ENCODE measurements at places on chromosomes 13 and 19.

DNA sequence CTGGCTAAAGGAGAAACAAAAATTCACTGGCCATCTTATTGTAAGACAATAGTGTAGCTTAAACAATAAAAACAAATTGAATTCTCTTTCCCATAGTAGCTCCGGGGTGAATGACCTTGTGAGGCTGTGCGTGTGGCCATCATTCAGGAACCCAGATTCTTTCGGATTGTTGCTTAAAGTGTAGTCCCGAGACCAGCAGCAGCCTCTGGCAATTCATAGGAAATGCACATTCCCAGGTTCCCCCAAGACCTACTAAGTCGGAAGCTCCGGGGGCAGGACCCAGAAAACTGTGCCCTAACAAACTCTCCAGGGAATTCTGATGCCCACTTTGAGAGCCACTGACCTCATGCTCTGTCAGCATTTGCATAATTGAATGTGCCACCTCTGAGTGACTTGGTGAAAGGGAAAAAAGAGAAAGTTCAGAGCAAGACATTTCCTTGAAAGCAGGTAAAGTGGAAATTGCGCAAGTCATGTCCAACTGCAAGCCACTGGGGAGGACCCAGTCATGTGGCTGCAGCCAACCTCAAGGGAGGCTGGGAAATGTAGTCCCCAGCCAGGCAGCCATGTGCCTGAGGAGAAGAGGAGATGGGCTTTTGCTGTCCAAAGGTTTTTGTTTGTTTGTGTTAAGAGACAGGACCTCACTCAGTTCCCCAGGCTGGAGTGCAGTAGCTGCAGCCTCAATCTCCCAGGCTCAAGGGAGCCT, 50.7 kb upstream of the PNMA8B start:
- no peak for DNase-seq

- DNase-seq: no peak
Measured at GRCh38 chr13:95056266-95056665, 245.0 kb downstream of the ABCC4 start.

DNA sequence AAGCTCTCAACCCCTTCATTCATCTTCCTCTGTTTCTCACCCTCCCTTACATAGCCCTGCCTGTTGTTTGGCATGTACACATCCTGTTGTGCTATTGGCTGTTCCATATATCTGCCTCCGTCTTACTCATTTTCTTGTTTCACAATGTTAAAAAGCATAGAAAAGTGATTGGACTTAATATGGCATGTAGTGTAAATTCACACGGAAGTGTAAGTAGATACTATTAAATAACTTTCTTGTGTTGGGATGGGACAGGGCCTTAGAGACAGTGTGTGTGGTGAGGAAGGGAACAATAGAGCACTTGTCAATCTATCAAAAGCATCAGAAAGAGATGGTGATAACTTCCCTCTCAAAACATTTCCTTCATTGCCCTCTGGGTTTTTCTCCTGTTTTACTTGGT, 12.3 kb downstream of the LMO7 start:
- DNase-seq: no peak

DNA sequence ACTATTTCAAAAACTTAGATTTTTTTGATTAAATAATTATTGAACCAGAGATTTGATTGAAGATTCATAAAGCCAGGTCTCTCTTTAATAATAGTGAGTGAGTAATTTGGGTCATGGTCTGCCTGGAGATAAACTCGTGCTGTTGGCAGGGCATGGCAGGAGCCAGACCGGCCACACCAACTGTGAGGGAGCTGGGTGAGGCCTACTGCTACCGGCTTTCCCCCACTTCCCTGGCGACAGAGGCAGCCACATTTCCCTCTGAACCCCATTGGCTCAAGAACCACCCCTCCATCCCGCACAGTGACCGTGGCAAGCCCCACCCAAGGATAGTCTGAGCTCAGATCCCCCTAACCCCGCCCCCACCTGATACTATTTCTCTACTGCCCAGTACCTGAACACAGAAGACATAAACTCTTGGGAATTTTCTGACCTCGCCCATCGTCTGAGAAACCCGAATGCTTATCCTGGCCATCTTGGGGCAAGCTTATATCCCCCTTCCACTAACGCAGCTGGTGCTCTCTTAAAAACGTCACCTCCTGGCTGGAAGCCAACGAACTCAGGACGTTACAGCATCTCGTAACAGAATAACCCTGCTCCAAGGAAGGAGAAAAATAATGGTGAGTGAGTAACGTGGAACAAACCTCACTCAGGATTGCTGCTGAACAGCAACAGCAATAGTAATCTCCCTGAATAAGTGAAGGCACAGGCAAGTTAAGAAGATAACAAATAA, 627.6 kb upstream of the PCDH9 start:
- no peak for DNase-seq

DNA sequence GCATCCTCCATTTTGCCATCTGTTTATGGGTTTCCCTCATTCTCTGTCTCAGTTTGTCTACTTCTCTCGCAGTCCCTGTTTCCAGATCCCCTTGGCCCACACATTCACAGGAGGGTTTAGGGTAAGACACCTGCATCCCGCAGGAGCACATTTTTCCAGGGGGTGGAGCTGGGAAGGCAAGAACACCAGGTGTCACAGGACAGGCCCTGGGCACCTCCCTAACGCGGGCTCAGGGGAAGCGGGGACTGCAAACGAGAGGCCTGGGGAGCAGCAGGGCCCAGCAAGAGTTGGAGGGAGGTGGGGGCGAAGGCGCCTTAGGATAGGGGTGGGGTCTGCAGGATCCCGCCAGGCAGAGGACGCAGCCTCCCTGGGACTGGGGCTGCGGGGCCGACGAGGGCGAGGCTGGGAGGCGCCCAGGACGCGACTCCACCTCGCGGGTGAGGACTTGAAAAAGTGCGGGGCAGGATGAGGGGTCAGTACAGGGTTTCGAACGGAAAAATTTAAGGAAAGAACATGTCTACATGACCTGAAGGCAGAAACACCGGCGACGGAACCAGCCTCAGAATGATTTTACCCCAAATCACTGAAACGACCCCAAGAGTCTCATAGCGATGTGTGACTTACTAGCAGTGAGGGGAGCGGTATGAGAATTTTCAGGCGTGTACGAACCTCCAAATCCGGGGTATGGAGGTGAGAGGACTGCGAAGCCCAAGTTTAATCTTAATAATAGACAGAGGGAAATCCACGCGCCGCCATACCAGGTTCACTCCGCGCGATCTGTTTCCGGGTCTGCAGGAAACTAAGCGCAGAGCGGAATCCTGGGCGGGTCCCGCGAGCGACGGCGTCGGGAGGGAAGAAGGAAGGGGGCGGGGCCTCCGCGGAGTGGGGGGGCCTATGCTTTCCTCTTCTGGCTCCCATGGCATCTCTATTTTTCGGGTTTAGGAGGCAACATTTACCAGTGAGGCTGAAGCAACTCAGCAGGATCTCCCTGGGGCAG, 7.1 kb upstream of the ERVV-2 start:
- DNase-seq: no peak

DNA sequence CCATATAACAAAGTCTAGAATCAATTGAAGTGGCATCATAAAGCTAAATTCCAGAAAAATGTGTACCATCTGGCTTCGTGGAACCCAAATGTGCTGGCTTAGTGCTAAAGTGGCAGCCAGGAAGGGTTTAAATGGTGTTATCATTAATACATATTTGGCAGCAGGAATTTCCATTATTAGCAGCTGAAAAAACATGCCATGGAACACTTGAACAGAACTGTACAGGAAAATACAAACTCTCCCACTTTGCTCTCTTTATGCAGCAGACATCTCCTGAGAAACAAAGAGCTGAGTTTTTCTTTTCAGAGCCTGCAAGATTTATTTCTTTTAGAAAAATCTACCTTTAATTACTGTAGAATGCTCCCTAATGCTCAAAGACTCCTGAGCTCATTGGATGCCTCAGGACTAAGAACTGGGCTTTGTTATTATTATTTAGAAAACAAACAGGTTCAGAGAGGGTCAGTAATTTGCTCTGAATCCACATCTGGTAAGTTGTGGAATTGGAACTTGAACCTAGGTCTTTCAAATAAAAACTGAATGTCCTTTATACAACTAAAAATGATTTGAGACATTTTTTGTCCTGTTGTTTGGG, 179.0 kb downstream of the LACC1 start:
- no peak for DNase-seq

GRCh38 chr13:37878496-37878895, 8.9 kb upstream of the TRPC4 start:
- no peak for DNase-seq

DNA sequence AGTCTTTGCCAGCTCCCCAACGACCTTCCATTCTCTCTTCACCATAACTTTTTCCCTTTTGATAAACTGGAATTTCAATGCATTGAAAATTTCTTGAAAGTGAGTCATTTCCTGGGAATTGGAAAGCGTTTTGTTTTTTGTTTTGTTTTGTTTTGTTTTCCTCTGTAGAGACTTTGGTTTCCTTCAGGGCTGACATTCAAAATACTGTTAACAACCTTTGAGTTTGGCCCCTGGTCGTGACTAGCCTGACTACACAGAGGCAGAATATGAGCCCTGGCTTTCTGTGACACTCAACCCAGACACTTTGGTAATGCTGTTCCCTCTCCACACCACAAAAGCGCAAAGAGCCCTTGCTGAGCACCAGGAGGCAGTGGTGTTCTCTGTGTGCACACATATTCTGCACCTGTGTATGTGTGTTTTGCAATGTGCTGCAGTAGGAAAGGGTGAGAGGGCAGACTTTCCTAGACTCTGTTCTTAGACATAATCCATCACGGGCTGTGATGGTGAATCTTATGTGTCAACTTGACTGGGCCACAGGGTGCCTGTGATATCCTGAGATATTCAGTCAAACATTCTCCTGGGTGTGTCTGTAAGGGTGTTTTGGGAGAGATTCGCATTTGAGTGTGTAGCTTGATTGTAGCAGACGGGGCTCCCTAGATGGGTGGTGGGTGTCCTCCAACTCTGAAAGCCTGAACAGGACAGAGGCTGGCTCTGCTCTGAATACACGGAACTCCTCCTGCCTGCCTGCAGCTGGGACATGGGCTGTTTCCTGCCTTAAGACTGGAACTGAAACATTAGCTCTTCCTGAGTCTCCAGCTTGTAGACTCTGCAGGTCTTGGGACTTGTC, 29.5 kb upstream of the ANKRD10 start:
- DNase-seq: no peak

DNA sequence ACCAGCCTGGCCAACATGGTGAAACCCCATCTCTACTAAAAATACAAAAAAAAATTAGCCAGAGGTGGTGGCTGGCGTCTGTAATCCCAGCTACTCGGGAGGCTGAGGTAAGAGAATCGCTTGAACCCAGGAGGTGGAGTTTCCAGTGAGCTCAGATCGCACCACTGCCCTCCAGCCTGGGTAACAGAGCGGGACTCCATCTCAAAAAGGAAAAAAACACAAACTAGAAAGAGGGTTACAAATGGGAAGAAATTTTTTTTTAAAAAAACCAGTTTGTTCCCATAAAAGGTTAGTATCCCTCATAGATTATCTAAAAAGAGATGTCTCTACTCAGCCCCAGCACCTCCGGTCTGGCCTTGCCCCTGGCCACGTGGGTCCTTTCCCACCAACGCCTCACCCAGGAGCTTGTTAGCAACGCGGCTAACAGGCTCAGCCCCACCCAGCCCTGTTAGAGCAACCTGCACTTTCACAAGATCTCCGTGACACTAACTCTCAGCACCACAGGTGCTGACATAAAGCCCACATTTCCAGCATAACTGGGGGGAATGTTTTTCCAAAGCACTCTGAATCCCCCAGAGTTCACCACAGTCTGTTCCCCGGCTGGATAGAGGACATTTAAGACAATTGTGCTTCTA, 4.3 kb downstream of the DMKN start:
- DNase-seq: no peak

- DNase-seq: no peak
Measured at GRCh38 chr13:54016542-54016941, 987.9 kb downstream of the OLFM4 start.

DNA sequence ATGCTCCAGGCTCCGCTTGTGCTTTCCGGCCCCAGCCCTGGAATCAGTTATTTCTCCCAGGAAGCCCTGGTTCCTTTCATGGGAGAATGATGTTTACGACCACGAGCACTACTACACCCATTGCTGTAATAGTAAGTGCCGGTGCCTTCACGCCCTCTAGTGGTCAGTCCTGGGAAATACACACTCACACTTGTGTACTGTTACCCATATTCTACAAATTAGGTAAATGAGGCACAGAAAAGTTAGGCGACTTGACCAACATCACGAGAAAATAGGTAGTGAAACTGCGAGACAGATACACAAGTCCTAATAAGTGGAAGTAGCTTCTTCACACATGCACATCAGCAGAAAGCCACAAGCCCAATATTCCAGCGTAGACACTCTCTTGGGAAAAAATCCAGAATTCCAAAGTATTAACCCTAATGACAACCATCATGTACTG, 21.7 kb downstream of the CEACAM21 start:
- DNase-seq: peak; percentile 71

Measured in vagina (tissue), 2 donors.